ENCODE measurements at places on chromosomes 1 and 21.

DNA sequence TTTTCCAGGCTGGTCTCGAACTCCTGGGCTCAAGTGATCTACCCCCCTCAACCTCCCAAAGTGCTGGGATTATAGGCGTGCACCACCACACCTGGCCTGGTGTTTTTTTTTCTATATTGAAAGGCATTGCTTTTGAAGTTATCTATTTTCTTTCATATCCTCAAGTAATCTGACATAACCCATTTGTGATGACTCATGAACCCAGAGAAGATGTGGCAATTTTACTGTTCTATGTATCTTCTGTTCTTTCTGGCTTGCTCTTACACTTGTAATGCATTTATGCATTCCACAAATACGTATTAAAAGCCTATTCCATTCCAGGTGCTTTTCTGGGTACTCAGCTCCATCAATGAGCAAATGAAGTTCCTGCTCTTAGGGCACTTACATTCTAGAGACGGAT, 29.9 kb upstream of the ERRFI1 start:
- no peak for DNase-seq

DNA sequence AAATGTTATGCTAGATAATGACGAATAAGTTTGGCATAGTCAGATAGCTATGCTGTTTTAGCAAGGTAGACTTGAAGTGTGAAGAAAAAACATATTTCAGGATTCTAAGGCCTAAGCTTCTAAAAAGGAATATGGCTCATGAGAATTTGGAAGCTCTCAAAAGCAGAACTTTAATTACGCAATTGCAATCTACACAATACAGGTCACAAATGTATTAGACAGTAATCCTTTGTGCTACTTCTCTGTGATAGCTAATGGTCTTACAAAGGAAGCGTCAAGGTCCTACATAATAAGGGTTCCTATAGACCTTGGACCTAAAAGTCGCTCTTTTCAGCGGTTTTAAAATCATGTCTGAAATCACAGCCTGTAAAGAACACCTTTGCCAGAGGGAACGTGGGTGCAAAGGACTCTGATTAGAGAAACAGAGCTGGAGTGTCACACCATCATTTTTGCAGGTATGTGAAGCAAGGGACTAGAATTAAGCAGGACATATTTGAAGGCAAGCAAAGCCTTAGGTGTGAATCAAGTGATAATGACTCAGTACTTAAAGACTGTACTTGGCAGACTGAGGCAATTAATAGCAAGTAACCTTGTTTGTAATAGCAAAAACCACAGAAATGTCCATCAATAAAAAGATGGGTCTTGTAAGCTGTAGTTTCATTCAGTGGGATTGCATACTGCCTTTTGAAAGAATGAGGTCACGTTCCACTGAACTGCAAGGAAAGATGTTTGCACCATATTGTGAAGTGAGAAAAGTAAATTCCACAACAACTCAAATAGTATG, 420.2 kb downstream of the KCTD3 start:
- no peak for DNase-seq

- no peak for DNase-seq
Observed at GRCh38 chr1:5969168-5969567, 23.1 kb downstream of the NPHP4 start.

DNA sequence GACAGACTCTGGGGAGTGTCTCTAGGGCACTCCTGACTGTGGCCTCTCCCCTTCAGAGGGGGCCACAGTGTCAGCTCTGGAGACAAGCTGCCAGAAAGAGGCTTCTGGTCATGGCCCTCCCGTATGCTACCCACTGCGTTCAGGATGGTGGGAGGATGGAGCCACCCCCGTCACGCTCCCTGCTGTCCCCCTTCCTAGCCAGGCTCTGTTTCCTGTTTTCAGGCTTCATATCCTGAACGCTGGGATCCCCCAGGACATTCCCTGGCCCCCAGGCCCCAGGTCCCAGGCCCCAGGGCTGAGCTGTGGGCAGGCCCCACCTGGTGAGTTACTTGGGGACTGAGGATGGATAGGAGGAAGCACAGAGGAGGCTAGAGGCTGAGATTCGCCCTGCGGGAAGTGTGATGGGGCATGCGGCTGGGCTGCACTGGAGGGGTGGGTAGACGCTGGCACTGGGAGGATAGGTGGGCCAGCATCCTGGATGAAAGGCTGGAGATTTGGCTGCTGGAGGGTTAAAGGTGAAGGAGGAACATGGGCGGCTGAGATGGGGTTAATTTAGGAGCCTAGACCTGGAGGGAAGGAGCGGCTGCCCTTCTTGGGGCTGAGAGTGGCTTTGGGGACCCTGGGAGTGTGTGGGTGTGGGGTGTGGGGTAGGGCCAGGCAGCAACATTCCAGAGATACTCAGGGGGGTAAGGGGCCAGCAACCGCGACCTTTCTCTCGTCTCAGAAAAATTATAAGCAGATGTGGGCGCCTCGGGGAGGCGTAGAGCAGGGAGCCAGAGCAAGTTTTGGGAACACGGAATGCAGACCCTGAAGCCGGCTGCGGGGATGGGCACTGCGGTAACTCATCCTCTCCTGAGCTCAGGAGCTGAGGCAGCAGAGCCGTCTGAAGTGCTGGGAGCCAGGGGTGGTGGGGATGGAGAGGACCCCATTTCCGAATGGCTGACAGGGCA, 8.7 kb downstream of the PEAR1 start:
- DNase-seq, result no peak

DNA sequence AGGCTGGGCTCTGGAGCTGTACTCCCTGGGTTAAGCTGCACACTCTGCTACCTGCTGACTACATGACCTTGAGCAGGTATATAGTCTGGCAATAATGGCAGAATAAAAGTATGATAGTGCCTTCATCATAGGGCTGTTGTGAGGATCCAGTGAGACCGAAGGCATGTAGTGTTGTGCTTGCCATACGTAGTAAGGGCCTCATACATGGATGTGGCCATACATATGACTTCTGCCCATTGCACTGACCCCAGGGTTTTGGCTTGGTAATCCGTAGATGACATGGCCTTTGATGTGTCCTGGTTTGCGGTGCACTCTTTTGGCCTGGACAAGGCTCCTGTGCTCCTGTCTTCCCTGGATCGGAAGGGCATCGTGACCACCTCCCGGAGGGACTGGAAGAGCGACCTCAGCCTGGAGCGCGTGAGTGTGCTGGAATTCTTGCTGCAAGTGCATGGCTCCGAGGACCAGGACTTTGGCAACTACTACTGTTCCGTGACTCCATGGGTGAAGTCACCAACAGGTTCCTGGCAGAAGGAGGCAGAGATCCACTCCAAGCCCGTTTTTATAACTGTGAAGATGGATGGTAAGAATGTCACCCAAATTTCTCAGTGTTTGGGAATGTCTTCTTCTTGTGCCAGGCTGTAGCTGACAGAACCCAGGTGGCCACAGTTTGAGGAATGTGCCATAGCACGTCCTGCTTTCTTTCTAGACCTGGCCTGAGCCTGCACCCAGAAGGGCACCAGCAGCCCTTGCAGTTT, 17.0 kb upstream of the CD101 start:
- DNase-seq, result no peak

DNA sequence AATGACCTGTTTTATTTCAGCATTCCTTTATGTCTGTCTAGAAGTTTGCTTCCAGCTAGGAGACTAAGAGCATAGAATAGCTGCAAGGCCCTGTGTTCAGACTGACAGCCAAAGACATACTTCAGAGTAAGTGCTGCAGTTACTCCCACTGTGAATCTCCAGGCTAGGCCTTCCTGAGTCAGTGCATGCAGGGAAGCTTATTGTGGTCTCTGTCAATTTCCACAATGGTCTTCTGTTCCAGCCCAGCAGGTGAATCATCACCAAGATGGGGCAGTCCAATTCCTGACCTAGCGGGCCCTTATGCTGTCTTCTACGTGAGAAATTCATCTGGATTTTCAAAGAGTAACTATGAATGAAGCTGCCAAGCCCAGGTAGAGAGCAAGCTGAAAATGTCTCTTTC, 146.3 kb upstream of the C8B start:
- DNase-seq, result no peak

- peak; percentile 11 for DNase-seq
Observed at GRCh38 chr1:28144203-28145135, 32.0 kb downstream of the PTAFR start.

DNA sequence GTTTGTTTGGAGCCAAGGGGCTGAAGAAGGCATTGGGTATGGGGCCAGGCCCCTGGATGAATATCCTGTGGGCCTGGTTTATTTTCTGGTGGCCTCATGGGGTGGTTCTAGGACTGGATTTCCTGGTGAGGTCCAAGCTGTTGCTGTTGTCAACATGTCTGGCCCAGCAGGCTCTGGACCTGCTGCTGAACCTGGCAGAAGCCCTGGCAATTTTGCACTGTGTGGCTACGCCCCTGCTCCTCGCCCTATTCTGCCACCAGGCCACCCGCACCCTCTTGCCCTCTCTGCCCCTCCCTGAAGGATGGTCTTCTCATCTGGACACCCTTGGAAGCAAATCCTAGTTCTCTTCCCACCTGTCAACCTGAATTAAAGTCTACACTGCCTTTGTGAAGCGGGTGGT, 1.4 kb downstream of the ACKR1 start:
- no peak for DNase-seq

DNA sequence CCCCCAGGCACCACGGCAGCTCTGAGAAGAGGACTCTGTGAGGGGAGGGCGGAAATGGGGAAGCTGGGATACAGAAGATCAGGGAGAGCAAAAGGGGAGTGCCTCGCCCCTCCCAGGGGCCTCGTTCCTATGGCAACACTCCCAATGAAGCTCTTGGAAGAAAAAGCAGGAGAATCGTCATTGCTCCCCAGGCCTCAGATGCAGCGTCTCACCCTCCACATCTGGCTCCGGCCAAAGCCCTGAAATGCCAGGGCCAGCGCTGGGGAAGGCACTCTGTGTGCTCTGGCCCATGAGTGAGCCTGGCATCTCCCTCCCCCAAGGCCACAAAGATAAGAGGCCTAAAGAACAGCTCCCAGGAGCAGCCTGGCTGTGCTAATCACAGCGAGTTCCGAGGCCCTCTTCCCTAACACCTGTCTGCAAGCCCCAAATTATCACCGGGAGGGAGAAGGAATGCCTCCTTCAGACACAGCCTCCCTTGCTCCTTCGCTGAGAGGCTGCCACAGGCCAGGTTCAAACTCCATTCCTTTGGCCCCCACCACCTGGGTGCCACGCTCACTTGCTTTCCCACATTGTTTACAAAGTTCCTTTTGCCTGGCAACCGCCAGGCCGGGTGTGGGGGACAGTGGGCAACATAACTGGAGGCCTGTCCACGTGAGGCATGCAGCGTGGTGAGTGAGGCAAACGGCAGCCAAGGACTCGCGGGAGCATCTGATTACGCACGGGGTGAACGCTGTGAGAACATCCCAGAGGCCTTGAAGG, 27.8 kb downstream of the ECE1 start:
- no peak for DNase-seq

GRCh38 chr1:197837911-197838310, 62.6 kb upstream of the DENND1B start:
- DNase-seq, result no peak

GRCh38 chr1:163337631-163338030, 15.9 kb downstream of the NUF2 start:
- no peak for DNase-seq

DNA sequence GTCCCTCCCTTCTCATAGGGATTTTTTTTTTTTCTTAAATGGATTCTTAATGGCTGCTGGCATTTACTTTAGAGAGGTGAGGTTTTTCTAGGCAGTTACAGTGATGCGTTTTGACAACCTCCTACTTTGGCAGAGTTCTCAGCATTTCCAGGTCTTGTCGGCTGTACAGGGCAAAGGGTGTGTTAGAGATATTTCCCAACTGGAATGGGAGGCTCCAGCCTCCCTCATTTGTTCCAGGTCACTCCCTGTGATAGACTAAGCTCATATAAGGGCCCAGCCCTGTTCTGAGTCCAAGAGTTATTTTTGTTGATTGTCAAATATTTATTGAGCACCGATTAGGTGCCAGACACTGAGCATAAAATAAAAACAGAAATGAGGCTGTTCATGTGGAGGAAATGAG, 7.6 kb upstream of the XKR8 start:
- no peak for DNase-seq

DNA sequence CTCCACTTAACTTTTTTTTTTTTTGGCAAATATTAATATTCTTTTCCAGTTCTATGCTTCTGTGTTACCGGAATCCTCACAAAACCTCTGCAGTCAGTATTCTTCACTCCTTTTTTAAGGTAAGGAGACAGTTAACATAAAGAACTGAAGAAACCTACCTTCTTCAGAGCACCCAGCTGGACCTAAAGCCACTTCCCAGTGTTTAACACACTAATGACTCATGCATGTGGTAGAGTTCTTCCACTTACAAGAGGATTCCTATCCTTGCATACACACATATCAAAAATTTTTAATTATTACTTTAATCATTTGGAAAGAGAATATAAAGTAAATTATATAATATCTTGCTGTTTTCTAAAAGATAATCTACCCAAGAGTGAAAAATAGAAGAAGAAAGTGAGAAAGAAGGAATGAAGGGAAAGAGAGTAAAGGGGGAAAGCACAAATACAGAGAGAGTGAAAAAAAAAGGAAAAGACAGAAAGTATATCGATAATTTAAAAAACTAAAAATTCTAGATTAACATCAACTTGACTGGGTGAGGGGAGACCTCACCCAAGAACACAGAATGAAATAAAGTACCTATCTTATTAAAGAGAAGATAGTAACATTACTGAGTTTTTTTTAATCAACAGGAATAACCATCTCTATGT, 54.9 kb downstream of the ENAH start:
- DNase-seq, result no peak

GRCh38 chr1:22317231-22317919, 134.3 kb upstream of the ZBTB40 start:
- no peak for DNase-seq

DNA sequence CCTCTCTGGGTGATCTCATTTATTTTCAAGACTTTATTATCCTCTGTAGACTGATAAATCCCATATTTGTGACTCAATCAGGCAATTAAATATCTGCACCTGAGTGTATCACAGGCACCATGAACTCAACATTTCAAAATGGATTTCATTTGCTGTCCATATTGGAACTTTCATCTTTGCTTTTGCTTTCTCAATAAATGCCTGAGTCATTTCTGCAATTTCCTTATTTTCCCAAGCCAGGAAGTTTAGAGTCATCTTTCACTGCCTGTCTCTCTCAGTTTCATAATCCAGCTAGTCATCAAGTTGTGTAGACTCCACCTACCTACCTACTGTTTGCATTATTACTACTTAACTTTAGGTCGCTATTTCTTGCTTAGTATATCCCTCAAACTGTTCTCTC, 540.9 kb downstream of the LMO4 start:
- DNase-seq, result no peak

Data from stimulated activated CD4-positive, alpha-beta T cell treated with anti-CD3 and anti-CD28 coated beads, TNF-alpha, amount 100 ng/mL, for 48 hours (primary cell).